GM12878 (cell line): ENCODE measurements at places on chromosomes 7 and 10.

GRCh38 chr7:41114691-41115090, 588.2 kb downstream of the INHBA start:
- DNase-seq, result no peak

- no peak for DNase-seq
These were observed 147.3 kb upstream of the CDCA7L start for GRCh38 chr7:22093001-22093400.

- DNase-seq, result no peak
These were observed 944.5 kb downstream of the REEP3 start for GRCh38 chr10:64465653-64466052.

DNA sequence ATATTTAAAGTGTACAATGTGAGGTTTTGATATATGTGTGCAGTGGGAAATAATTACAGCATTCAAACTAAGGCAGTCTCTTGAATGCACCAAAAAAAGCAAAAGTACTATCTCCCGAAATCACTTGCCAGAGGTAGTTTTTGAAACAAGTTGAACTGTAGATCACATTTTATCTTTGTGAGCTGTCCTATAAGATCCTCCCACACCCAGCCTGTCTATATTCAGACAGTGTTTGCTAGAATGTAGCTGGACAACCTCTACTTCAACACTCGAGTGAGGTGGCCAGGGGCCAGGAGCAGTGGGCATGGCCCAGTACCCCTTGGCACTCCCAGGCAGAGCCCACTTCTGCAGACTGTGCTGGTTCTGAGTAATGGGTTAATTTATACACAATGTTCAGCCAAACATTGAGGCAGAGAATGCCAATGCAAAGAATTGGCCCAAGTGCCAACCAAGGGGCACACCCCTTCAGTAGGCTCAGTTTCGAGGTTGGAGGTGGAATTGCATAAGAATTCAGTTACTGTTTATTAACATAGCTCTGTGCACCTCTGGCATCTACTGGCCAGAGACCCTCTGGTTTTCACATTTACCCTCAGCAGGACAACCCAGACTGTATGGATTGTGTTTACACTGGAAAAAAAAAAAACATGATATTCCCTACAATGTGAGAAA, 70.5 kb downstream of the AHR start:
- DNase-seq, result no peak

DNA sequence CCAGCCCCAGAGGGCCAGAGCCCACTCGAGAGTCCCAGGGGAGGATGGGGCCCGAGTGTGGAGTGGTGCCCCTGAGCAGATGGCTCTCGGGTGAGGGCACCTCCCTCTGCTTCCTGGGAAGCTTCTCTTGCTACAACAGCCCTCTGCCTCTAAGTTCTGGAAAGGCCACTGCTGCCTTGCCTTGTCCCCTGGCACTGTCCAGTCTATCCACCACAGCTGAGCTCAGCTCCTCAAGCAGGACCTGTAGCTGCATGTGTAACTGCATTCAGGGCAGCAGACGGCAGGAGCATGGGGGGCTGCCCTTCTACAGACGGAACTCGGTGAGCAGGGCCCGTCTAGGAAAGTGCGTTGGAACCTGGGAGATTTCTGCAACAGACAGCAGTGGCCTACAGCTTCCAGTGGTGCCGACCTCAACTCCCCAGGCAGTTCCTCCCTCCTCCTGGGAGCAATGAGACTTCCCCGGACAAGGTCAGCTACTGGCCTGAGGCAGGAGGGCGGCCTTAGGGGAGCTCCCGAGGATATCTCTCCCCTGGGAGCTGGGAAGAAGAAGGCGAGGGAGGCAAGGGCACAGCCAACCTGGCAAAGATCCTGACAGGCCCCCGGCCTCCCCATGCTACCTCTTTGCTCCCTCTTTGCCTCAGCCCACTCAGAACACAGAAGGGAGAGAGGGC, 88.5 kb downstream of the DLG5 start:
- DNase-seq, result no peak

DNA sequence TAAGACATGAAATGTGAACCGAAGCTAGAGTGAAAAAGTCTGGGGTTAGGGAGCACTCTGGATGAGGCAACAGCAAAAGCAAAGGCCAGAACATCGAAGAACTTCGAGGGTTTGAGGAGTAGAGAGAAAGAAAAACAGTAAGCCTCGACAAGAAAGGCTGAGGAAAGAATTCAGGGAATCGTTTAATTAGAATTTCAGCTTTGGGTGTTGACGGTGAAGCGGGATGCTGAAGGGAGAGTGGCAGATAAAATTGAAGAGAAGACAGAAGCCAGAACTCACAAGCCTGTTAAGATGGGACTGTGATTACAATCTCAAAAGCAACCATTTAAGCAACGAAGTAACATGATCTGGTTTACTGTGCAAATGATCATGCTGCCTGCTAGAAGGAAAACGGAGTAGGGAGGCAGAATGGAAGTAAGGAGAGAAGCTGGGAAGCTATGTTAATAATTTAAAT, 2.1 kb downstream of the TRDMT1 start:
- no peak for DNase-seq

DNA sequence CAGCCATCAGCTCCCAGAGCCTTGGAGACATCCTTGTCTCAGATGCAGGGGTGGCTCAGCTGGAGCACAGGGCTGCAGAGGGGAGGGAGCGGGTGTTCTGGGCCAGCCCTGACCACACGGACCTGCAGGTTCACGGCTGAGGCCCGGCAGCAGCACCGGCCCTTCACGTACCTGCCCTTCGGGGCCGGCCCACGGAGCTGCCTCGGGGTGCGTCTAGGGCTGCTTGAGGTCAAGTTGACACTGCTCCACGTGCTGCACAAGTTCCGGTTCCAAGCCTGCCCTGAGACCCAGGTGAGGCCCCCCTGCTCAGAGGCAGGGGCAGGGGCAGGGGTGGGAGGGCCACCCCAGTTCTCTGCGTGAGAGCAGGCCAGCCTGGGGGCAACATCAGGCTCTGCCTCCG, 45.2 kb downstream of the PARP12 start:
- no peak for DNase-seq

GRCh38 chr7:90617442-90617841, 21.3 kb downstream of the CDK14 start:
- no peak for DNase-seq

DNA sequence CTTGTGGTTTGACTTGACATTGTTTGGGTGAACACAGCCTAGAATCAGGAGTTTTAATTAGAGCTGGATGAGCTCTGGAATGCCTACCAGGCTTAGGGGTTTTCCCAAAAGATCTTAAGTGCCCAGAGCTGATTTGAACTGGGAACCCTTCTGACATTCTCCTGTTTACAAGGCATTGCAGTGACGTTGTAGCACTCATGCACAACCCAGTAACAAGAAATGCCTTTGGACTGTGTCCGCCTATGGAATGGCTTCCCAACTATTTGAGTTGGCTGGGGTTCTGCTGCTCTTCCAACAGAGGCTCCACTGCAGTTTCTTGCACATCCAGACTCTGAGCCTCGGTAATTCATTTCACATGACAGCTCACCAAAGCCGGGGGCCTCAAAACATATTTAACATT, 76.7 kb upstream of the MKX start:
- DNase-seq, result no peak

GRCh38 chr7:29885626-29886025, 79.3 kb downstream of the WIPF3 start:
- DNase-seq, result no peak

DNA sequence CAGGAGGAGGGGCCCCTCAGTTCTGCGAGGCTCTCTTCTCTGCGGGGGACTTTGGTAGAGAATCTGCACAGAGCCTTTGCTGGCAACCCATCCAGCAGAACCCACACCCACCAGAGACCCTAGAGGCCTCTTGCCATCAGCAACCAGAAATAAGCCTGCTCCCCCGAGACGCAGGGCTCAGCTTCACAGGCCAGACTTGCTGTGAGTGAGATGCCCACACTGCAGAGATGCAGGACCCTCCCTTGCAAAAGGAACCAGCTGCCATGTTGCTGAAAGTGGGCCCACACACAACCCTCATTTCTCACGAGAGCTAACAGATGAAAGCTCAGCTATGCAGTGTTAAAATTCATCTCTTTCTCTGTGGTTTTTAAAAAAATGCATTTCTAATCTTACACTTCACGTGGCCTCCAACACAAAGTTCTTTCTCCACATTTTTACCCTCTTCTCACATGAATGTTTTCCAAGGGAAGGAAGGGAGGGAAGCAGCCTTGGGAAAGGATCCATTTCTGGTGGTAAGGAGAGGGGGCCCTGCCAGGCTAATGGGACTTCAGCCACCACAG, 171.6 kb downstream of the CCDC3 start:
- DNase-seq, result no peak

- no peak for DNase-seq
These were observed 16.8 kb downstream of the GIMAP5 start for GRCh38 chr7:150753826-150754603.

GRCh38 chr10:20858292-20859124, 38.6 kb downstream of the NEBL start:
- no peak for DNase-seq

DNA sequence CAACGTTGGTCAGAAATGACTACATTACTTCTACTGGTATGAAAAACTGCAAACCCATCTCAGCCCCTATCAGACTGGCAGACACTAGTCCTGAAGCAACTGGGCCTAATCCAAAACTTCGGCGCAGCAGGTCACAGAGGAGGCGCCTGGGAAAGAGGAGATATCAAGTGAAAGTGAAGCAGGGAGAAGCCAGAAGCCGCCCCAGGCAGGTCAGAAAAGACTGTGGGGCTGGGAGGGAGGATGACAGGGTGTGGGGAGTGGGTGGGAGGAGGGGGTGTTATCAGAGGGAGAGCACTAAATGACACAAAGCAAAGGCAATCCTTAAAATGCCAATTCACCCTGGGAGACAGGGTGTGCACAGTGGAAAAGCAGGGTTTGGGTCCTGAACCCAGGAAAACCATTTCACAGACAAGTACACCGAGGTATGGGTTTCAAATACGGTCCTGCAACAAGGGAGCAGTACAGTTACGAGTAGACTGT, 731 bp downstream of the CHCHD3 start:
- DNase-seq, result no peak

DNA sequence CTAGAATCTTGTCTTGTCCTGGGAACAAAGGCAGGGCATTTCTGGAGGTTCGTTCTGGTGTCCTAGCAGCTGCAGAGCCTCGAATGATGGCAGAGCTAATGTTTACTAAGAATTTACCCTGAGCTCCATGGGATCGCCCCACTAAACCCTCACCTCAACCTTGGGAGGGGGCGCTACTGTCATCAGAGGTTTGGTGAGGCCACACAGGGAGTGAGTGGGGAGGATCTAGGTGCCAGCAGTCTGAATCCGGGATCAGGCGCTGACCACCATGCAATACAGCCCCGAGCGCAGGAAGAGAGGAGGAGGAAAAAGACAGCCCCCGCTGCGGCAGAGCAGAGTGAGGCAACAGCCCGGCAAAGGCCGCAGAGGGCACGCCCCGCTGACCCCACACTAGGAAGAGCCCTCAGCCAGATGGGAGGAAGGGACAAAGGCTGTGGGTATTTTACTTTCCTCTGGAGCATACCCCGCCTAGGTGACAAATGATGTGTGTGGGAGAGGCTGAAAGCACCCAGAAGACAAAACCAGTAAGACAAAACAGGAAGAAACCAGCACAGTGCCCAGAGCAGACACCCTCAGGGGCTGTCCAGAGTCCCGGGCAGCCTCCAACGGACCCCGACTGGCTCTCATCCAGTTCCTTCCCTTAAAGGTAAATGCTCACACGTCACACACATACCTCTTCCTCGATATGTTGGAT, 103.5 kb downstream of the FAM53B start:
- DNase-seq, result peak; percentile 24

- peak; percentile 56 for DNase-seq
These were observed 25.0 kb upstream of the CDH23 start for GRCh38 chr10:71371750-71372166.

GRCh38 chr10:97726636-97727178, 10.2 kb upstream of the ZFYVE27 start:
- no peak for DNase-seq

DNA sequence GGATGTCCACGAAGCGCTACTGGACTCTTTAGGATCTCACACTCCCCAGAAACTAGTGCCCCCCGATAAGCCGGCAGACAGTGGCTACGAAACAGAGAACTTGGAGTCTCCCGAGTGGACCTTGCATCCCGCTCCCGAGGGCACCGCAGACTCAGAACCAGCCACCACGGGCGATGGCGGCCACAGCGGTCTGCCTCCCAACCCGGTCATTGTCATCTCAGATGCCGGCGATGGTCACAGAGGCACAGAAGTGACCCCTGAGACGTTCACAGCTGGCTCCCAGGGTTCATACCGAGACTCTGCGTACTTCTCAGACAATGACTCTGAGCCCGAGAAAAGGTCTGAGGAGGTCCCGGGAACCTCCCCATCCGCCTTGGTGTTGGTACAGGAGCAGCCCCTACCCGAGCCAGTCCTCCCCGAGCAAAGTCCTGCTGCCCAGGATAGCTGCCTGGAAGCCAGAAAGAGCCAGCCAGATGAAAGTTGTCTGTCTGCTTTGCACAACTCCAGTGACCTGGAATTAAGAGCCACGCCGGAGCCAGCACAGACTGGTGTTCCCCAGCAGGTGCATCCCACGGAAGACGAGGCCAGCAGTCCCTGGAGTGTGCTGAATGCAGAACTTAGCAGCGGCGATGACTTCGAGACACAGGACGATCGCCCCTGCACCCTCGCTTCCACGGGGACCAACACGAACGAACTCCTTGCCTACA, 17.6 kb upstream of the BHLHA15 start:
- DNase-seq, result no peak

GRCh38 chr7:80967071-80967916, 48.4 kb upstream of the SEMA3C start:
- DNase-seq, result no peak

GRCh38 chr10:35153716-35154115, 27.1 kb downstream of the CREM start:
- DNase-seq, result no peak

- DNase-seq, result no peak
These were observed 431.3 kb downstream of the GALNT17 start for GRCh38 chr7:71563276-71563675.

- DNase-seq, result no peak
These were observed 13.6 kb downstream of the ZYX start for GRCh38 chr7:143394777-143395176.

DNA sequence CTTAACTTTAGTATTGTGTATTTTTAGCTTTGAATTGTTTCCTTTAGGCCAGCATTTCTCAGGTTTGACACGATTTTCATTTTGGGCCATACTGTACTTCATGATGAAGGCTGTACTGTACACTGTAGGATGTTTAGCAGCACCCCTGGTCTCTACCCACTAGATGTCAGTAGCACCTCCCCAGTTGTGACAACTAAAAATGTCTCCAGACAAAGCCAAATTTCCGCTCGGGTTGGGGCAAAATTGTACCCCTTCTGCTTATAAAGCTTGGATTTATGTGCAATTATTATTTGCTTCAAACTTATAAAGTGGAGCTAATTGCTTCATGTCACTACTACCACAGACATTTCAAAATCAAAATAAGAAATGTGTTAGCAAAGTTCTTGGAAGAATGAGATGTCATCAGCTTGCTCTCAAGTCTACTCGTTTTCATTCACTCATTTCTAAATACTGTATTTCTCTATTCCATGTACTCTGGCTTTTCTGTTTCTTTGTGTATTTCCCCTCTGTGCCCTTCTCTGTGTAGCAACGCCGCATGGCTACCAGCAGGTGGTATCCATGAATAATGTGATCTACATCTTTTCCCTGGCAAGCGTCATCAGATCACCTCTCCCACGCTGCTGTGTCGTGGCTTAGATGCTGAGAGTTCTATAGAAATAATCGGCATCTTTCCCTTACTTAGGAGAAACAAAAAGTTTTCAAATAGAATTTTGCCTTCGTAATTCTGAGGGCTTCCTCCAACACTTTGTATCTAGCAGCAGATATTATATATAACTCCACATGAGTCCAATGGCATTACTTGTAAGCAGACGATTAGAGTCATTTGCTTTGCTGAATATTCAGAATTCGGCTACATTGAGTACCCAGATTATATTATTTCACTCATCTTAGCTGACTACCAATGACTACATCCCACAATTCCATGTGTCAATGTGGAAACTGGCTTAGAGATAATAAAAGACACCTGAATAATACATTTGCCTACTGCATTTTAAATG, 47.8 kb upstream of the CALCR start:
- no peak for DNase-seq
